ENCODE measurements at places on chromosomes 5 and 9. TPM values are rescaled to one million over a fixed set of nuclear protein-coding genes. Genes with fewer than 3 reads are reported as not detected.

- no peak for DNase-seq
These were observed 1.6 kb upstream of the TMEM245 start for GRCh38 chr9:109121232-109121796.

DNA sequence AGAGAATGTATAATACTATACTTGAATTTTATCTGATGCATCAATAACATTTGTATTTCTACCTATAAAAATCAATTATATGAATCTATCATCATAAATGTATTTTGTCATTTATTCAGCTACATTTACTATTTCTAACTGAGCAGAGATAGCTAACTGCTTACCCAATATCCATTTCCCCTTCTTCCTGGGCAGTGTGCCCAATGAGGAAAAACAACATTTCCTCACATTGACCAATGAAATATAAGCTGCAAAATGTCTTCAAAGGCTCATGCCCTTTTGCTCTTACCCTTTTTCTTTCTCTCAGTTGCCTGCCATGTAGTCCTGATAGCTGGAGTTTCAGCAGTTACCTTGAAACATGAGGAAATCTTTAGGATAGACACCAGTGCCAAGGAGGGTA lies 385.8 kb upstream of the PCSK5 start:
- no peak for DNase-seq

DNA sequence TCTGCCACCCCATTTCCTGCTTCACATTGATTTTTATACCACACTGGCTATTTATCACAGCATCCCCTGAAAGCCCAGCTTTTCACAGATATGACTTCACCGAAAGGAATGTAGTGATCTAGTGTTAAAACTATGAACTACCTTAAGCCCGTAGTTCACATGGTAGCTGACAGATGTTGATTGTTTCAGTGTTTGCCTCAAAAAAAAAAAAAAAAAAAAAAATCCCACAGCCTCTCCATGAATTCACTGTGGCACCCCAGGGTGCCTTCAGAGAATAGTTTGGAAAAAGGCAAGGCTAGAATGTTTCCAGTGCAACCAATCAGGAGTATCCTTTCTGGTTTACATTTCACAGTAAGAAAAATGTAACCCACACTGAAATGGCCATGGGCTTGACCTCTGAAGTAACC lies 37.1 kb downstream of the GLIS3 start:
- DNase-seq: peak; percentile 54

DNA sequence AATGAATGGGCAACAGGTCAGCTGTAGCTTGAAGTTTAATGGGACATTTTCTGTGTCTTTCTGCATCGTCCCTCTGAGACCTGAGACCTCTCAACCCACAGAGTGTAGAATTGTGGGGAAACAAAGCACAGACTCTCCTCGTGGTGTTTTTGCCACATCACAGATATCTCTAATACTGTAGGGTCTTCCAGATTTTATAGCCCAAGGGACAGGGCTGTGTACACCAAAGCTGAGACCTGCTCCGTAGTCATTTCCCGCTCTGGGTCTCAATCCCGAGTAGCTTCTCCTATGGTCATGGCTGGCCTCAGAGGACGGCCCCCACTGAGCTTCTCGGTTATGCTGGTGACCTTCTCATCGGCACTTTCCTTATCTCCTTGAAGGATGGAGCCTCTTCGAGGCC lies 14.9 kb upstream of the CLK4 start:
- DNase-seq: no peak

GRCh38 chr5:1343931-1344901 lies 683 bp downstream of the CLPTM1L start:
- peak; percentile 51 for DNase-seq

GRCh38 chr9:132446887-132447286 lies 36.9 kb downstream of the CFAP77 start:
- DNase-seq: no peak

- no peak for DNase-seq
These were observed 23.3 kb upstream of the F2R start for GRCh38 chr5:76692651-76693050.

BAAT gene
- 19.8 TPM for polyA plus RNA-seq

GRCh38 chr5:142222866-142223558 lies 101.8 kb downstream of the SPRY4 start:
- DNase-seq: no peak

DNA sequence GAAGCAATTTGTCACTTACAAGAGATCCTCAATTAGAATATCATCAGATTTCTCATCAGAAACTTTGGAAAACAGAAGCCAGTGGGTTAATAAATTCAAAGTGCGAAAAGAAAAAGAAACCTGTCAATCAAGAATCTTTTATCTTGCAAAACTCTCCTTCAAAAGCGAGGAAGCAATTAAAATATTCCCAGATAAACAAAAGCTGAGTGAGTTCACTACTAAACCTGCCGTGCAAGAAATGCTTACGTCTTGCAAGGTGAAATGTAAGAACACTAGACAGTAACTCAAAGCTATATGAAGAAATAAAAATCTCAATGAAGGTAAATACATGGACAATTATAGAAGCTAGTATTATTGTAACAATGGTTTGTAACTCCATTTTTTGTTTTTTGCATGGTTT lies 62.8 kb upstream of the IL33 start:
- DNase-seq: no peak

- DNase-seq: no peak
These were observed 63.4 kb upstream of the ADAMTS2 start for GRCh38 chr5:179408611-179409010.

UBE2D2 gene
- polyA plus RNA-seq: 182 TPM

DNA sequence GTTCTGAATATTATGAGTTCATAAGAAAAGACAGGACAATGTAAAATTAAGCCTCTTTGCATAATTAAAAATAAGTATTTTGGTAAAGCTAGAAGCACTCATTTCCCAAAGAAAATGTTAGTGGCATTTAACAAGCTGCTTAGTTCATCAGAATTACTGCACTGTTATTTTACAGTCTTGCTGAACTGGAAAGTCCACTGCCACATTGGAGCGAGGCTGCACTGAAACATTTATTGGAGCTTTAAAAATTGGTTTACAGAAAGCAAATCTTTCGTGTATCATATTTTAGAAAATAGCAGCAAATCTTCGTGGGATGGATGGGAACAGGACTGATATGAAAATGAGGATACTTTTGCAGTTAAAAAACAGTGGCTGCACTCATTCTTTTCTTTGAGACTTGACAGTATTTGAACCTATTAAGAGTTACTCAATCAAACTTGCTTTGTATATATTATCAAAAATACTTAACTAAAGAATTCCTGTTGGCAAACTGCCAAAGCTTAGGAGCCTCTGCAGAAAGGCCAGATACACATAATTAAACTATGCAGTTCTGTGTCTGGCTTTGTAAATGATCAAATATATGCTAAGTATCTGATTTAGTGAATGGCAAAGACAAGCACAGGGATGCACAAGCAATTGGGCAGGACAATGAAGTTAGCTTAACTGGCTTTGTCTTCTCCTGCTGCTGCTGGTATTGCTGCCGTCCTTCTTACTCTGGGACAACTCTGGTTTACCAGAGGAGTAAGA lies 16.5 kb upstream of the FBXL7 start:
- peak; percentile 11 for DNase-seq

- DNase-seq: no peak
These were observed 110.0 kb downstream of the TLE1 start for GRCh38 chr9:81579381-81579780.

DNA sequence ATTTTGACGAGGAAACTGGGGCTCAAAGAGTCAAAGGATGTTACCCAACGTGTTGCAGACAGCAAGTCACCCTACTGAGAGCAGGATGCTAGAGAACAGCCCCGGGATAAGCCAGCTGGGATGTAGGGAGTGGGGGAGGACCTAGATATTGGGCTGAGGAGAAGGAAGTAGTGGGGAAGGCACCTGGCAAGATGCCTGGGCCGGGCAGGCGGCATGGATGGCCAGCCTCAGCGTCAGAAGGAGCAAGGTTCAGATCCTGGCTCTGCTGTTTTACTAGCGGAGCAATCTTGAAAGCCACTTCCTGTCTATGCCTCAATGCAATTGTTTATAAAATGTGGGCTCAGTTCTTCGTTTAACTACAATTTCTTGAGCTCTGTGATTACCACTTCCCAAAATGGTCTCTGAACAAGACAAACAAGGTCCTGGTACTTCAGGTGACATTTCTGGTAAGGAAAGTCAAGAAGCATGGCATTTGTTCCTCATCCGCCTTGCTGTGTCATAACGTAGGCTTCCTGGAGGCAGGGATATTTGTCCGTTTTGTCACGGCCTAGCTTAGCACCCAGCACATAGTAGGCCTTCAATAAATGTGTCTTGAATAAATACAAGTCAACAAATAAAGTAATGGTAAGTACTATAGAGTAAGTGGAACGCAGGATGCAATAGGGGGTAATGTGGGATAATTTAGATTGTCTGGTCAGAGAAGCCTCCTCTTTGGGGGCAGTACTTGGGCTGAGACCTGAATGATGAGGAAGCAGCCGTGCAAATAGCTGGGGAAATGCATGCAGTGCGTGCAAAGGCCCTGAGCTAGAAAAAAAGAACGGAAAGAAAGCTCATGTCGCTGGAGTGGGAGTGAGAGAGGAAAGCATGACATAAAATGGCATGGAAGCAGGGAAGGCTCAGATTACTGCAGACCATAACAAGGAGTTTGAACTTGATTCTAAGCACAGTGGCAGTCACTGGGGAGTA lies 70.5 kb downstream of the SMIM23 start:
- no peak for DNase-seq

DNA sequence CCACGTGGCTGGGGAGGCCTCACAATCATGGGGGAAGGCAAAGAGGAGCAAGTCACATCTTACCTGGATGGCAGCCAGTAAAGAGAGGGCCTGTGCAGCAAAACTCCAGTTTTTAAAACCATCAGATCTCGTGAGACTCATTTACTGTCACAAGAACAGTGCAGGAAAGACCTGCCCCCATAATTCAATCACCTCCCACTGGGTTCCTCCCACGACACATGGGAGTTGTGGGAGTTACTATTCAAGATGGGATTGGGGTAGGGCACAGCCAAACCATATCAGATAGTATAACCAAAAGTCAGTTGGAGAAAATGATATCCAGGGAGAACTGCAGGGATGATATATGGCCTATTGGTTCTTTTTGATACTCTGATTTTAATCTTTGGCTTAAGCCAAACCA lies 10.0 kb upstream of the CAVIN4 start:
- DNase-seq: no peak

CACNA1B gene
- 0.39 TPM for polyA plus RNA-seq

DNA sequence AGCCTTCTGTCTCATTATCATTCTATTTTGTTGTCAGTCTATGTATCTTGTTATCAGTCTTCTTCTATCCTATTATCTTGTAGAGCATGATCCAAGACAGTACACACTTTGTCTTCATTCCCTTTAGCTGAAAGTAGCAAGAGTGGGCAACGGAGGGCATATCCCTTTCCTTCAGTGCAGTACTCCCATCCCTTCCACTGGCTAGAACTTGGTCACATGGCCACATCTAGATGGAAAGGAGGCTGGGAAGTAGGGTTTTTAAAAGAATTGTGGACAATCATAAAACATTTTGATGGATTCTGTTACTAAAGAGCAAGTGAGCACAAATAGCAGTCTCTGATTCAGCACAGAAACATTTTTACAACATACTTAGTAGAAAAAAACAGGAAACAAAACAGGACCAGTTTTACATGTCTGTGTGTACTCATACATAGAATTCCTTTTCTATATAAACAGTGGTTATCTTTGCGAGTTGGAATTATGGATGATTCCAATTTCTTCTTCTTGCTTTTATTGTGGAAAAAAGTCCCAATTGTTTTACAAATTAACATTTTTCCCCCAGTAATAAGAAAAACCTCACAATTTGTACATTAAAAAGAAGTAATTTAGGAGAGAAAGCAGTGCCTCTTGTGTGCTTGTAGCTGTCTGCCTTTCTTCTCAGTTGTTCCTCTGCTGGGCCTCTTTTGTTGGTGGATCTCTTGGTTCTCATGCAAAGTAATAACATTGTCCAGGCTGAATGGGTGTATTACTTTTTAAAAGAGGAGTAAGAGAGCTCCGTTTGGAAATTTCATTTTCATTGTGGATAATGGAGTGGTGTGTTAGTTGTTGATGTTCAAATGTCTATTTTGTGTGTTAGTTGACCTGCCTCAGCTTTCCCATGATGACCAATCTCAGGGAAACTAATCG lies 410.9 kb upstream of the TRPC7 start:
- peak; percentile 14 for DNase-seq

DNA sequence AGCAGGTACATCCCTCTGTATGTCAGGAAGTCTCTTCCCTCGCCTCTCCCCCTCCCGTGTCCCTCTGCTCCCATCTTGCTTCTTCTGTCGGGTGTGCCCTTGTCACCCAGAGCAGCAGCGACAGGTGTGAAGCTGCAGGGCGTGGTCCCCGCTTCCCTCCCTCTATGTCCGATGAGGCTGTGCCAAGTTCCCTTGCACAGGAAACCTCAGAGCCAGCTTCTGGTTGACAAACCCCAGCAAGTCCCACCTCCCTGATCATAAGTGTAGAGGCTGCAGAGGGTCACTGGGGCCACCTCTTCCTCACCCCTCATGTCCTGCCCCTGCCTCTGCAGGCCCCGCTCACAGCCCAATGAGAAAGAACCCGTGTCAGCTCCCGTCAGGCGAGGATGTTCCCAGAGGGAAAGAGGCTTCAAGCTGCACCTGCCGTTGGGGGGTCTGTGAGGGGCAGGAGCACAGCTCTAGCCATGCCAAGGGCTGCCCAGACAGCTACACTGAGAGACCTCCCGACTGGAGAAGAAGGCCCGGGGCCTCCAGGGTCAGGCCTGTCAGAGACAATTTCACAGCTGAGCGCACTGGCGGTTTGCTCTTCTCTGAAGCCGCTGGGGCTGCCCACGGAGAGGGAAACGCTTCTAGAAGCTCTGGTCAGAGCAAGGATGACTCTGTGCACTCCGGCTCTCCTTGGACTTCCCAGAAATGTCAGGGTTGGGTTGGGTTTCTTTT lies 73.3 kb downstream of the AK8 start:
- DNase-seq: no peak

- DNase-seq: no peak
These were observed 43.9 kb downstream of the P4HA2 start for GRCh38 chr5:132183723-132184122.

ZDHHC11 gene
- polyA plus RNA-seq: 8.5 TPM

GRCh38 chr5:3385991-3386519 lies 209.6 kb upstream of the IRX1 start:
- DNase-seq: no peak

Measured in hepatocyte (in vitro differentiated cells).